Activated CD8-positive, alpha-beta memory T cell treated with anti-CD3 and anti-CD28 coated beads for 4 hours (primary cell): ENCODE measurements at places on chromosomes 11 and 22.

- no peak for DNase-seq
Observed at GRCh38 chr22:30288419-30289140, 725 bp downstream of the CASTOR1 start.

DNA sequence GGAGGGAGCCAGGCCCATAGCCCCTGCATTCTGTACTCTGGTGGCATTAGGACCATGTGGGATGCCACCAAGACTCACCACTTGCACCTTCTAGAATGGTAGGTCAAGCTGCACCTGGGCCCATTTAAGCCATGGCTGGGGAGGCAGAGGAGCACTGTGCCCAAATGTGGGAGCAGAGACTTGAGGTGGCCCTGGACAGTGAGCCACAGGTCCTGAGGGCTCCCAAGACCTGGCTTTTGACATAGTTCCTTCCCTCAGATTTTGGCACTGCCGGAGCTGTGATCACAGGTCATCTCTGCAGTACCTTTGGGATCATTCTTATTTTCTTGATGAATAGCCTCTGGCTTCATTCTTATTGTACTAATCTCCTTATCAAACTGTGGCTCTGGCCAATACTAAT is 43.2 kb downstream of the ST3GAL4 start:
- DNase-seq, result no peak

DNA sequence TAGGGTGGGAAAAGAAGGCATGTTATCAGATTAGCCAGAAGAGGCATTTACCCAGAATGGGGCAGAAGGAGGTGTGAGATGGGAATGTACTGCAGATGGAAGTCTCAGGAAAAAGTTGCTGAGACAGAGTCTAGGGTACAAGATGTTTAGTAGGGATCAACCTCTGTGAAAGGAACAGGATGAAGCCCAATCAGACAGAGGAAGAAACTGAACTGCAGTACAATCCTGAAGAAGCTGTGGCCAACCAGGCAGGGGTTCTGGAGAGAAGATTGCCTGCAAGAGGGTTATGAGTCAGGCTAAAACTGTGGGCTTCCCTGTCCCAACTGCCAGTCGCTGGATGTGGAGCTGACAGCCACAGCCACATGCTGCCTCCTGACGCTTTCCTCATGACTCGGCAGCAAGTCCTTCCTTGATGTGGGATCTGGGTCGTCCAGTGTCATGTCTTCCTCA is 64.0 kb downstream of the CWC15 start:
- no peak for DNase-seq

GRCh38 chr11:28464252-28464867 is 356.2 kb downstream of the METTL15 start:
- no peak for DNase-seq

GRCh38 chr11:65115361-65116082 is 2.0 kb downstream of the ZNHIT2 start:
- no peak for DNase-seq

- DNase-seq, result no peak
Observed at GRCh38 chr11:17260020-17260419, 16.5 kb upstream of the NUCB2 start.

DNA sequence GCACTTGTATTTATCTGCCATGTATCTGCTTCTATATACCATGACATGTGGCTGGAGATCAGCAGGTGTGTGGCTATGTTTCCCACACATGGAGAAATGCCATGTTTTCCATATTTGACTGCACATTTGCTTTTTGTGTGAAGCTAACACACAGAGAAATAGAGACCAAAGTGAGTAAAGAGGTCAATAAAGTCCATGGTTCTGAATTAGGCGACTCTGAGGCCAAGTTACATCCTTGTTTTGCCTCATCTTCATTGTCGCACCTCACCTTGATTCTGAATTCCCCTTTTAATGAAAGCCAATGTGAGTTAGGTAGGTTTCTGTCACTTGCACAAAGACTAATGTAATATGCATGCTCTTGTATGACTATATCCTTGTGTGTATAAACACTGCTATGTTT is 194.1 kb downstream of the INSC start:
- DNase-seq, result no peak

DNA sequence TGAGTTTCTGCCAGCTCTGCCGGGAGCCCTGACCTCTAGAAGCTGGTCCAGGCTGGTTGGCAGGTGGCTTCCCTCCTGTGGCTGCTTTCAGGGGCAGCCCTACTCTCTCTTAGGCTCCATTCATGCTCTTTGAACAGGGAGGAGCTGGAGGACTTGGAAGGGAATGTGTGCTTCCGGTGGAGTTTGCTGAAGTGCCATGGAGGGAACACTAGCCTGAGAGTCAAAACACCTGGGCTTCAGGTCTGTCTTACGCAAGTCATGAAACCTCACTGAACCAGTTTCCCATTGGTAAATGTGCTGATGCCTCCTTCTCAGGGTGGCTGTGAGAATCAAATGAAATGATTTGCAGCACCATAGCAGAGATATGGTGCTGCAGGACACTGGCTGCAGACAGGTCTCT is 224.5 kb downstream of the KIRREL3 start:
- DNase-seq, result no peak

GRCh38 chr11:33996498-33997454 is 54.8 kb upstream of the CAPRIN1 start:
- DNase-seq, result peak; percentile 53

GRCh38 chr11:66231561-66231960 is 36.9 kb upstream of the RAB1B start:
- DNase-seq, result no peak

DNA sequence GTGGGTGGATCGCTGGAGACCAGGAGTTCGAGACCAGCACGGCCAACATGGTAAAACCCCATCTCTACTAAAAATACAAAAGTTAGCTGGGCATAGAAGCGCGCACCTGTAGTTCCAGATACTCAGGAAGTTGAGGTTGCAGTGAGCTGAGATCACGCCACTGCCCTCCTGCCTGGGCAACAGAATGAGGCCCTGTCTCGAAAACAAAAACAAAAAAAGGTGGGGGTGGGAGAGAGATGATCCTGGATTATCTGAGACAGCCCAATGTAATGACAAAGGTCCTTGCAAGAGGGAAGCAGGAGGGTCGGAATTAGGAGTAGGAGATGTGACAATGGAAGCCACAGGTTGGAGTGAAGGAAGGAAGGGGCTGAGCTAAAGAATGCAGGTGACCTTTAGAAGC is 87.6 kb upstream of the APOA1 start:
- no peak for DNase-seq

GRCh38 chr11:112871909-112872500 is 89.2 kb upstream of the NCAM1 start:
- DNase-seq, result no peak

DNA sequence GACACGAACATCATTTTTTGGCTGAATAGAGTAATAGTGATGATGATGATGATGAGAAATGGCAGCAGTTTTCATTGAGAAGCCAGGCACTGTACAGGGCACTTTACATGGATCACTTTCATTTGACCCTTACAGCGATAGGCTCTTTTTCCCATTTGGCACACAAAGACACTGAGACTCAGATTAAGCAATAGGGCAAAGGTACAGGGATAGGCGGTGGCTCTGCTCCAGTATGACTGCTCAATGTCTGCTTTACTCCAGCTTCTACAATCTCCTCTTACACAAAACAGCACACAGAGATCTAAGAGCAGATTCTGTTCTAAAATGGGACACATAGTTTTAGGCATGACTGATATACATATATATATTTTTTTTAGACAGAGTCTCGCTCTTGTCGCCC is 40.6 kb downstream of the MPPED2 start:
- DNase-seq, result no peak
